ENCODE measurements at places on chromosomes 1 and 21.

DNA sequence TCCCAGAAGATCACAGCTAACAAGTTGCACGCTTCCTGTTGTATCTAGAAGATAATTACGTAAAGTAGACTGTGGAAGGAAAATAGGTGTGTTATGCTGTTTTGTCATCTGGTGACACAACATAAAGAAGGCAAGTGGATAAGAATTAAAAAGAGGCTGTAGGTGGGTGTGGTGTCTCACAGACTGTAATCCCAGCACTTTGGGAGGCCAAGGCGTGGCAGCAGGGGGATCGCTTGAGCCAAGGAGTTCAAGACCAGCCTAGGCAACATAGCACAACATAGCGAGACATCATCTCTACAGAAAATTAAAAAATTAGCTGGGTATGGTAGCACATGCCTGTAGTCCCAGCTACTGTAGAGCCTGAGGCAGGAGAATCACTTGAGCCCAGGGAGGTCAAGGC, 17.9 kb upstream of the ZNF281 start:
- ATAC-seq = no peak
- no peaks in the 10 kb centered on the region for H3K27me3 ChIP-seq
- H3K27ac ChIP-seq = no peak overlapping the region
- H3K4me1 ChIP-seq = no peaks in the 10 kb centered on the region

DNA sequence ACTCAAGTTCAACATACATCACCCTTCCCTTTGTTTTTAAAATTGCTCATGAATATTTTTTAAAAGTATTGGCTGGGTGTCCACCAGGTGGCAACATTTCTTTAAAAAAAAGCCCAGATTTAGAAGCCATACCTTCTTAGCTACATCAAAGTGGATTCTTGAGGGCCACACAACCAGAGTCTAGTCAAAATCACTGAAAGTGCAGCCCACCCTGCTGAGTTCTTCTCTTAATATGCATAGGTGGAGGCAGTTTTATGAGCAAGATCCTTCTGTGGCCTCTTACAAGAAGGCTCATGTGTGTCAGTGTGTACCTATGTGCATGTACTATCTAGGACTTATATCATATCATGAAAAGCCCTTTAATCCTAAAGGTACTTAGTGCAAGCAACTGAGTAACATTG, 16.9 kb upstream of the GNG12 start:
- no peak overlapping the region for H3K27ac ChIP-seq
- H3K4me1 ChIP-seq = peaks cover 8% of the 10 kb centered on the region
- H3K36me3 ChIP-seq = no peaks in the 10 kb centered on the region
- no peaks in the 10 kb centered on the region for H3K27me3 ChIP-seq
- H3K4me3 ChIP-seq = no peak overlapping the region
- ATAC-seq = no peak

DNA sequence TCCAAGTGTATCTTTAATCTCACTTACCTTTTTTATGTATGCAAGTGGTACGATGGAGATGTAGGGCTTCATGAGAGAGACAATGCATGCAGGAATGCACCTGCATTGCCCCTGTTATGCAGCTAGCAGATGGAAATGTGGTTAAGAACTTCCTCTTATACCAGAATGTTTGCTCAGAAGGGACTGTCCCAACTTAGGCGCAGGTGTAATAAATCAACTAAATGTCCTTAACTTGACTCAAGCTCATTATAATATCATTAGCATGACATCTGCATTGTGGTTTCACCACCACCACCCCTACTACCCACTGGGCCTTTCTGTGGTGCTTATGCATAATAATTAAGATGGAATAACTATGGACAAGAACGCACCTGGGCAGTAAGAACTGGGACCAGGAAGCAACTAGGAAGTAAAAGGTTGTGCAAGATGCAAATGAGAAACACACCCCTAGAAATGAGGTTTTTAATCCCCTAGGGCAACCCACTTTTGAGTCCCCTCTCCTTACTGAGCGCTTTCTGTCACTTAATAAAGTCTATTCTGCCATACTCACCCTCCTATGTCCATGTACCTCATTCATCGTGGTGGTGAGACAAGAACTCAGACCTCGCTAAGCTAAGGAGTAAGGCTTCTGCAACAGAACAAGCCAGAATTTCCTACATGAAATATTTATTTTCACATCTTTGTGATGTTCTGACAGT, 1103.3 kb upstream of the B3GALT2 start:
- H3K36me3 ChIP-seq = no peaks in the 10 kb centered on the region
- ATAC-seq = no peak
- no peaks in the 10 kb centered on the region for H3K27me3 ChIP-seq

- no peaks in the 10 kb centered on the region for H3K27me3 ChIP-seq
- H3K4me3 ChIP-seq = no peak overlapping the region
- no peaks in the 10 kb centered on the region for H3K36me3 ChIP-seq
- H3K27ac ChIP-seq = no peak overlapping the region
- no peaks in the 10 kb centered on the region for H3K4me1 ChIP-seq
These were observed 41.5 kb upstream of the SAMD13 start for GRCh38 chr1:84259989-84260388.

DNA sequence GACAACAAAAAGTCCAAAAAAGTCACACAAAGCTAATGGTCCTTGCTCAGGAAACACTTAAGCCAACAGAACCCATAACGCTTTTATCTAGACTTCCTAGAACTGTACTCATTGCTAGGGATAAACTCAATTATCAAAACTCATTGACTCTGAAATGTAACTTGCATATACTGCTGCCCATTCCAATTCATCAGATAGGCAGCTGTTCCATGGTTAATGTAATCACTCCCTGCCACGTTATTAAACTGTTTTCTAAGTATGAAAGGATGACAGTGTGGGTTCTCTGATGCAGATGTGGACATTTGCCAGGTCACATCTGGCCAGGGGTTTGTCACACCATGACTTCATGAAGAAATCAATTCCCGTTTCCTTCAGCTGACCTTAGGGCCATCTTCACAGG, 30.3 kb upstream of the DNAJC11 start:
- H3K4me1 ChIP-seq = no peaks in the 10 kb centered on the region
- no peaks in the 10 kb centered on the region for H3K27me3 ChIP-seq
- no peak overlapping the region for H3K4me3 ChIP-seq
- ATAC-seq = no peak

DNA sequence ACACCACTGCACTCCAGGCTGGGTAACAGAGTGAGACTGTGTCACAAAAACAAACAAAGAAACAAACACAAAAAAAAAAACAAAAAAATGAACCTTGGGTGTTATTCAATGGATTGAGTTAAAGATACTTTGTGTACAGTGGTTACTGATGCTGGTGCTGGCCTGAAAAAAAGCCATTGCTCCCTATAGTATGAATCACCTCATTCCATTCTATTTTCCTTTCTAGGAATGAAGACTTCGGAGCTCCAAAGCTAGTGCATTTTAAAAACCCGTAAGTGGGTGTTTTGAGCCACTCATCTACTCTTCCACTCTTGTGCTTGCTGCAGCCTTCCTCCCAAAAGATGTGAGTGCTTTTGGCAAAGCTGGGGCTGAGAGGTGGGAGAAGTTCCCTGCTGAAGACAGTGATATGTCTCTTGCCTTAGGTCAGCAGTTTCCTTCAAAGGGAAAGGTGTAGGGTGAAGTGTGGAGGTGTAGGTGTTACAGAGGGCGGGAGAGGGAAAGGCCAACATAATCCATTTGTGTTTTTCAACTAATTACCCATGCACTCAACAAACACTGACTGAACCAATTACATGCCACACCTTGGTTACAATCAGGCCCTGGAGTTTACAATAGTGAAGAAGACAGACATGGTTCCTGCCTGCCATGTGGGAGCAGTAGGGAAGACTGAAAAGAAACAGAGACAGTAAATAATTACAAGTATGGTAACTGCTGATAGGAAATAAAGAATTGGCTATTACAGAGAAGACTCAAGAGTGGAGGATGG, 55.0 kb upstream of the SERBP1 start:
- H3K27me3 ChIP-seq = no peaks in the 10 kb centered on the region
- no peak overlapping the region for H3K27ac ChIP-seq
- no peak for ATAC-seq

GRCh38 chr1:228929476-228930027, 194.3 kb downstream of the RHOU start:
- no peak overlapping the region for H3K4me3 ChIP-seq
- no peak for ATAC-seq
- no peak overlapping the region for H3K27ac ChIP-seq
- H3K4me1 ChIP-seq = no peaks in the 10 kb centered on the region
- no peaks in the 10 kb centered on the region for H3K27me3 ChIP-seq

DNA sequence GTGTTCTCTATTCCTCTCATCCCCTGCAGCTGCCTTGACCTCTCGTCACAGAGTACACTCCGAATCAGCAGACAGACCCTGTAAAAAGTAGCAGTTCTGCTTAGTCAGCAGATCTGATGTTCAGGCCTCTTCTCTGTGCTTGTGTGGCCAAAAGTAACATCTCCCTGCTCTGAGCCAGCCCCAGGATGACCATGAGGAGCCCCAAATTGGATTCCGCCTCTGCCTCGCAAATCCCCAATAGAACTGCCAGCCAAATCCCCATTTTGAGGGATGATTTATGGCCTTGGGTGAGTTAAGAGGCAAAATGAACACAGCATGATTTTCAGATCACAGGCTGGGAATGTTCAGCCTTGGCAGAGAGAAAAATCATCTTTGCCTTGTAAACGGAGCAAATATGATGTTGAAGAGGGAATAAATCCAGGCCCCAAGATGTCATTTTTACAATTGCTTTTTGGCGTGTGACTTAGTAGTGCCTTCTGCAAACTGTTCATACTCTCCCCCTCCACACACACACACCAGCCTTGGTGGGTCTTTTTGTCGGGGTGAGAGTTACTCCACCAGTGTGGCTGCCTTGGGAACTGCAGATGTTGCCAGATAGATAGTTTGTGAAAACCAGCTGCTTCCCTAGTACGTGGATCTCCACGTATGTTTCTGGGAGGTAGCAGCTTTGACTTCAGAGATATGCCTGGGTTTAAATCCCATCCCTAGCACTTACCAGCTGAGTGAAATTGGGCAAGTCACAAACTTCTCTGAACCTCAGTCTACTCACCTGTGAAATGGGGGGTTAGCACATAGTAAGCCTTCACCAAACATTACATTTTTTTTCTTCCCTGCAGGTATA, 77.8 kb downstream of the MAN1C1 start:
- H3K4me1 ChIP-seq = peaks cover 16% of the 10 kb centered on the region
- no peaks in the 10 kb centered on the region for H3K36me3 ChIP-seq
- no peaks in the 10 kb centered on the region for H3K27me3 ChIP-seq
- H3K4me3 ChIP-seq = no peak overlapping the region
- peak overlapping the region; percentile 87 for H3K27ac ChIP-seq
- ATAC-seq = peak; percentile 34

DNA sequence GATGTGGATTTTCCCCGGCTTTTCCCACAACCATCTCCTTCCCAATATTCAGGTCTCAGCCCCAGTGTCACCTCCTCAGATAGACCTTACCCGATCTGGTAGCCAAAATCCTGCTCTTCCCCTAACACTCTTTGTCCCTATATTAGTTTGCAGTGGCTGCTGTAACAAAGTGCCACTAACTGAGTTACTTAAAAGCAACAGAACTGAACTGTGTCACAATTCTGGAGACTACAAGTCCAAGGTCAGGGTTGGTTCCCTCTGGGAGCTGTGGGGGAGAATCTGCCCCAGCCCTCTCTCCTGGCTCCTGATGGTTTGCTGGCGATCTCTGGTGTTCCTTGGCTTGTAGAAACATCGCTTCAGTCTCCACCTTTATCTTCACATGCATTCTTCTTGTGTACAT, 64.0 kb downstream of the NENF start:
- no peaks in the 10 kb centered on the region for H3K27me3 ChIP-seq
- no peak overlapping the region for H3K27ac ChIP-seq
- ATAC-seq = no peak
- no peak overlapping the region for H3K4me3 ChIP-seq

DNA sequence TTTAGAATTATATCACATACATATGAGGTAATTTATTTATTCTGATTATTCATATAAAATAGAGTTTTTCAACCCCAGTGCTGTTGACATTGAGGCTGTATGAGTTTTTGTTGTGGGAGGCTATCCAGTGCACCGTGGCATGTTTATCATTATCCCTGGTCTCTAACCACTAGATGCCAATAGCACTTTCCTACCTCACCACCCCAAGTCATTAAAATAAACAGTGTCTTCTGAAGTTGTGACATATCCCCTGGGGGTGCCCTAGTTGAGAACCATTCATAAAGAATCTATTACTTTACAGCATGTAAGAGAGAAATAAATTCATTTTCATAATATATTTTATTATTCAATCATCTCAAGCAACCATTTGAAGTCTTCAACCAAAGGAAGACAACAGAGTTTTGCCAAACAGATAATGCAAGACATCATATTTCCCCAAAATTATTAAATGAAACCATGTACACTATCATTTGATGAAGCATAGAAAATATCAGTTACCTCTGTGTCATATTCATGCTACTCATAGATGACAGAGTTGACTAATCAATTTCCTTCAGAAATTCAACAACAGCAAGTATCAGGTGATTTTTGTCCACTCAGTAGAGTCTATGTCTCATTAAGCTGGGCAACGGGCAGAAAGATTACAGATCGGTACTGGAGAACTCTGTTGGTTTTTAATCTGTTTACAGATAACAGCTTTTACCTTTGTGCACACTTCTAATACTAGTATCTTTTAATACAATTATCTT, 39.5 kb upstream of the RGS1 start:
- H3K36me3 ChIP-seq = no peaks in the 10 kb centered on the region
- no peak for ATAC-seq
- H3K27ac ChIP-seq = peak overlapping the region; percentile 85
- peaks cover 14% of the 10 kb centered on the region for H3K4me1 ChIP-seq
- H3K4me3 ChIP-seq = no peak overlapping the region

- H3K27ac ChIP-seq = no peak overlapping the region
- ATAC-seq = no peak
- no peaks in the 10 kb centered on the region for H3K27me3 ChIP-seq
- no peak overlapping the region for H3K4me3 ChIP-seq
- no peaks in the 10 kb centered on the region for H3K36me3 ChIP-seq
These were observed 68.0 kb upstream of the C1orf105 start for GRCh38 chr1:172352435-172352834.

DNA sequence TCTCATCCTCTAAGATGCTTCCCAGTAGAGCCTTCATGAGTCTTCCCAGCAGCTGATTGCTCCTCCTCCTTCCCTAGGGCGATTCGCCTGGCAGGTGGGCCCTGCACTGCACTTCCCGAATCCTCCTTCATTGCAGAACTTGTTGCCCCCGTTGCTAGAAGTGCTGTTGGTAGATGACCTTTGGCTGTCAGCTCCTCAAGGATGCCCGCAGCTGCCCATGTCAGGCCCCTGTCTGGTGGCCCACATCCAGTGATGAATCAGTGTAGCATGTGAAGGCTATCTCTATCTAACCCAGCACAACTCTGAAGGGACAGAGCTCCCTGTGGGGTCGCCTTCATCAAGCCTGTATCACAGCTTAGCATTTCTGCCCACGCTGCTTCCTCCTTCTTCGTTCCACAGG, 52.1 kb upstream of the F3 start:
- peaks cover 5% of the 10 kb centered on the region for H3K4me1 ChIP-seq
- H3K27me3 ChIP-seq = no peaks in the 10 kb centered on the region
- H3K36me3 ChIP-seq = no peaks in the 10 kb centered on the region
- no peak for ATAC-seq
- H3K27ac ChIP-seq = no peak overlapping the region

- peaks cover 75% of the 10 kb centered on the region for H3K4me1 ChIP-seq
- no peak for ATAC-seq
- H3K36me3 ChIP-seq = peaks cover 41% of the 10 kb centered on the region
- peak overlapping the region; percentile 22 for H3K27ac ChIP-seq
These were observed 80.6 kb upstream of the LAMC2 start for GRCh38 chr1:183105449-183105848.

GRCh38 chr1:221706876-221707582, 34.9 kb downstream of the DUSP10 start:
- no peak overlapping the region for H3K4me3 ChIP-seq
- H3K27me3 ChIP-seq = no peaks in the 10 kb centered on the region
- H3K27ac ChIP-seq = peak overlapping the region; percentile 66
- H3K4me1 ChIP-seq = peaks cover 19% of the 10 kb centered on the region

- H3K27me3 ChIP-seq = peaks cover 98% of the 10 kb centered on the region
- H3K4me1 ChIP-seq = no peaks in the 10 kb centered on the region
- no peak overlapping the region for H3K4me3 ChIP-seq
- no peak for ATAC-seq
- H3K27ac ChIP-seq = no peak overlapping the region
These were observed 82.0 kb downstream of the VWA5B1 start for GRCh38 chr1:20372676-20373075.

Data from gastroesophageal sphincter (tissue), 4 donors.